Hepatic stellate cell (primary cell): ENCODE measurements at places on chromosomes 11 and 22.

DNA sequence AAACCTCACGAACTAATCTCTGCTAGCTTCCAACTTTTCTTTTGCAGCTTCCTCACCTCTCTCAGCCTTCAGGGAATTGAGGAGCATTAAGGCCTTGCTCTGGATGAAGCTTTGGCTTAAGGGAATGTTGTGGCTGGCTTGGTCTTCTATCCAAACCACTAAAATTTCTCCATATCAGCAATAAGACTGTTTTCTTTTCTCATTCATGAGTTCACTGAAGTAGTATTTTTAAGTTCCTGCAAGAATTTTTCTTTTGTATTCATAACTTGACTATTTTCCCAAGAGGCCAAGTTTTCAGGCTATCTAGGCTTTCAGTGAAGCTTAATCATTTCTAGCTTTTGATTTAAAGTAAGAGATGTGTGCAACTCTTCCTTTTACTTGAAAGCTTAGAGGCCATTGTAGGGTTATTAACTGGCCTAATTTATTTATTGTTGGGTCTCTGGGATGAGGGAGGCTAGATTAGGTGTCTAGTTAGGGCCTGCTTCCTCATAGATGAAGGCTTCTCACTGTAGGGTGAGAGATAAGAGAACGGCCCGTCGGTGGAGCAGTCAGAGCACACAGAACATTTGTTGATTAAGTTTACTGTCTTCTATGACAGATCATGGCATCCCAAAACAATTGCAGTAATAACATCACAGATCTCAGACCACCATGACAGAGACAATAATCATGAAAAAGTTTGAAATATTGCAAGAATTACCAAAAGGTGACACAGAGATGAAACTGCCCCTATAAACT lies 33.2 kb downstream of the CSF2RB start:
- no peak for DNase-seq

DNA sequence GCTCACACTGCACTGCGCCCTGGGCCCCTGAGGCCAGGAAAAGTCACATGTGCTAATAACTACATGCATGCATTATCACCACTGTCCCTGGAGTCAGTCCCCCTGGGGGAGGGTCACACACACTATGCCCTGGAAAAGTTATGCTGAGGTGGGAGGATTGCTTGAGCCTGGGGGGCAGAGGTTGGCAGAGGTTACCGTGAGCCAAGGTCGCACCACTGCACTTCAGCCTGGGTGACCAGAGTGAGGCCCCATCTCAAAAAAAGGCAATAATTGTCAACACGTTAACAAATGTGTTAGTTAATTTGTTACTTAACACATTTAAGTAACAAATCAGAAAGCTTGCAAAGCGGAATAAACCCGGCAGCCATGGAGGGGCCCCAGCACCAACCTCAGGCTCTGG lies 13.3 kb upstream of the SEC14L6 start:
- DNase-seq: no peak

- DNase-seq: no peak
These were observed 25.3 kb upstream of the CSNK2A3 start for GRCh38 chr11:11378184-11378940.

- DNase-seq: no peak
These were observed 11.6 kb downstream of the CD59 start for GRCh38 chr11:33724644-33725035.

- no peak for DNase-seq
These were observed 6.4 kb downstream of the ELF5 start for GRCh38 chr11:34507156-34507555.

- DNase-seq: no peak
These were observed 9.9 kb downstream of the OVCH2 start for GRCh38 chr11:7696424-7696823.

GRCh38 chr22:29434288-29434687 lies 4.1 kb upstream of the RFPL1 start:
- no peak for DNase-seq

DNA sequence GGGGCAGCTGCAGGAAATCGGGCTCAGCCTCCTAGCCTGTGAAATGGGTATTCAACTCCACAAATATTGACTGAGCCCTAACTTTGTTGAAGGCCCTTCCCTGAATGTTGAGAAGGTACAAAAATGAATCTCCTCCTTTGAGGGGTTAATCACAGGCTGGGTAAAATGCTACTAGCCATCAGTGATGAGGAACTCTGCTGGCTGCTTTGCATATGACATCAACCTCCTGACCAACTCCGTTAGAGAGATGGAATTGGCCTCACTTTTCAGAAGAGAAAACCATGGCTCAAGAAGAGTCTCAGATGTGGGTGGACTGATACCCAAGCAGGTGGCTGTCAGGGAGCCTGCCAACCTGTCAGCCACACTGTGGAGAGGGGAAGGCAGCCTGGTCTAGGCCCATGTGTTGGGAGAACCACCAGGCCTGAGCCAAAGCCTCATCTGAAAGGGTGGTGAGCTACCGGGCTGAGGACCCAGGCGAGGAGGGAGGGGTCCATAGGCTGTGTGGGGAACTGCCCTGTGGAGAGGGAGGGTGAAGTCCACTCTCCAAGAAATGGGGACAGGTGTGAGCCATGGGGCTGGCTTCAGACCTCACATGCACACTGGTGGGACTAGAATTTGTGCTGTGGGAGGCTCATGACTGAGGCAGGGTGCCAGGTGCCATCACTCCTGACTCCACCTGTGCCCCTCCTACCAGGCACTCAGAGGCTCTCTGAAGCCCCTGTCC lies 11.8 kb downstream of the CDCA5 start:
- DNase-seq: no peak

- DNase-seq: no peak
These were observed 18.1 kb downstream of the DRD4 start for GRCh38 chr11:655036-655726.

- no peak for DNase-seq
These were observed 6.3 kb downstream of the FDX1 start for GRCh38 chr11:110435780-110436717.

- peak; percentile 70 for DNase-seq
These were observed 23.8 kb downstream of the LRRC10B start for GRCh38 chr11:61532134-61533038.

DNA sequence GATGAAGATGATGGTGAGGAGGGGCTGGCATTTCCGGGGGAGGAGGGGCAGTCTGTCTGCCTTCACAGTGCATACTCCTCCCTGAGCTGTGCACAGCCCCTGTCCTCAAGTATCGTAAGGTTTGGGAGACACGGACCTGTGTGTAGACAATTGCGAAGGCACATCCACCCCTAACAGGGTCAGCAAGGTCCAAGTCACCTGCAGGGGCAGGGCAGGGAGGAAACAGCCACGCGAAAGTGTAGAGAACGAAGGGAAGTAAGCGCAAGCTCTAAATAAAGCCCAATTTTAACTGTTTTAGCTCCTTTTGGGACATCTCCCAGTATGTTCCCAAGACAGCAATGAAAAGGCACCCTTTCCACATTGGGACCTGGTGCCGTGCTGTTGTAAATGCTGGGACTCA lies 448.2 kb downstream of the TBC1D22A start:
- DNase-seq: no peak

- peak; percentile 34 for DNase-seq
These were observed 3.9 kb upstream of the VSIG10L2 start for GRCh38 chr11:125941619-125942611.

DNA sequence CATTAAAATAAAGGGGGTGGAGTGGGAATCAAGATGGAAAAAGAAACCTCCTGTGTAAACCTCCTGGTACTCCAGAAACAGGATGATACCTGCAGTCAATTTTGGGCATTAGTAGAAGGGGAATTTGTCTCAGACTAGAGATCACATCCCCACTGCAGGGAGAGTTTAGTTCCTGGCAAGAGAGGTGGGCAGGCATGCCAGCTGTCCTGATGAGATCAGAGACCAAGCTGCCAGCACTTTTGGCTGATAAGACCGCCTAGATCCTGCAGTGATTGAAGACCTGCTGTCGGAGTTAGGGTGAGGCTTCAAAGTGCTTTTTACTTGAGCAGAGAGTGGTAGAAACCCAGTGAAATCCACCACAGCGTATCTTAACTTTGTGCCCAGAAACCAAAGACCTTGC lies 29.7 kb upstream of the NELL1 start:
- DNase-seq: no peak

GRCh38 chr11:84022201-84022600 lies 736.0 kb upstream of the CCDC90B start:
- no peak for DNase-seq

- no peak for DNase-seq
These were observed 1.5 kb downstream of the VPREB3 start for GRCh38 chr22:23752750-23753149.

- DNase-seq: no peak
These were observed 87.6 kb upstream of the OR9Q1 start for GRCh38 chr11:57936050-57936418.

DNA sequence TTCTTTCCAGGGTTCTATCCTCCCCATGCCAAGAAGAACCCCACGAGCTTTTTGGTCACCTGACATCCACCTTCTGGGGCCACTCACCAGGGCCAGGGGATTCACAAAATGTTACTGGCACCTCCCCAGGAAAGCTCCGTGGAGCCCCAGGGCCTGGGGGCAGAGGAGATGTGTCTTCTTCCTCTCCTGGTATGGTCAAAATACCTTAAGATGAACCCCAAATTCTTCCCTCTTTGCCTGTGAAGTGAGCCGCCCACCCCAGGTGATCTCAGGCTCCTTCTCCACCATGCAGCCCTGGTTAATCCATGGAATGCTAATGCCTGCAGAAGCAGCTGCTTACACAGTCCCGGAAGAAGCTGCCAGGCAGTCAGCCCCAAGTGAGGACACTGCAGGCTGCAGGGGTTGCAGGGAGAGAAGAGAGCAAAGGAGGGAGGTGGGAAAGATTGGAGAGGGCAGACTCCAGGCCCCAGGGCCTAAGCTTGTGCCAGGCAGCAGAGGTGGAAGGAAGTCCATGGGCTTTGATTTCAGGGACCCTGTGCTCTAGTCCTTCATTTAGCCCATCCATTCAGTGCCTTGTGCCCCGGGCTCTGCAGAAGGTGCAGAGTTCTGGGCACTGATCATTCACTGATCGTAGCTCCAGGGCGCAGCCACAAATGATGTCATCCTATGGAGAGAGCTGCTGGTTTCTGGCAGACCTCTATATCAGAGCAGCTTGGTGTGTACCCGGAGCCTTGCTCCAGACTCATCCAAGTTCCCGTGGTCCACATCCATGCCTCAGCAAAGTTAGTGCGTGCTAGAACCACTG lies 127.9 kb upstream of the NECTIN1 start:
- DNase-seq: no peak

DNA sequence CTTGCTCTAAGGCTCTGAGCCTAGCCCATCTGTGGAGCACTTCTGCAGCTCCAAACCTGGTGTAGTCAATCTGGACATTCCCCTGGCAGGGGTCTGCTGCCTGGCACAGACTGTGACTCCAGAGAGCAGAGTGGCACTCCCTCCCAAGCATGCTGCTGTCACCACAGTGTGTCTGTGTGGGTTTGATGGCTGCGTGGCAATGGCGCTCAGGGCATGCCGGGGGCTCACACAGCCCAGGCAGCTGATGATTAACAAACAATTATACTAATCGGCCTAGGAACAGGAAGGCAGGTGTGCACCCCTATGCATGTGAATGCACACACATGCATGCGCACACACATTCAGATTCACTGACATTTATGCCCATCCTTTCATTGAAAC lies 9.0 kb upstream of the NECTIN1 start:
- DNase-seq: no peak

DNA sequence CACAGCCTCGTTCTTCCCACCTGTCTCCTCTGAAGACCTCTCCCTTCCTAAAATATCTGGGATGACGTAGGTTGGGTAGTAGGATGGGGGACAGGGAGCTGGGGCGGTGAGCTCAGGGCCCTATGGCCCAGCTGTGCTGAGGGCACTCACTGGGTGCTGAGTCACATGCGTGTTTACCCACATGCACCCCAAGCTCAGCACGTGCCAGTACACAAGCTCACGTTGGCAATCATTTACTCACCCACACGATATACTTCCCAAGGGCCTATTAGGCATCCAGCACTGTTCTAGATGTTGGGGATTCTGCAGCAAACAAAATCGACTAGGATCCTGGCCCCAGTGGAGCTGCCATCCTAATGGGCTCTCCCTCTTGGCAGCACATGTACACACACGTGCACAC lies 28.7 kb downstream of the ARAP1 start:
- DNase-seq: no peak

DNA sequence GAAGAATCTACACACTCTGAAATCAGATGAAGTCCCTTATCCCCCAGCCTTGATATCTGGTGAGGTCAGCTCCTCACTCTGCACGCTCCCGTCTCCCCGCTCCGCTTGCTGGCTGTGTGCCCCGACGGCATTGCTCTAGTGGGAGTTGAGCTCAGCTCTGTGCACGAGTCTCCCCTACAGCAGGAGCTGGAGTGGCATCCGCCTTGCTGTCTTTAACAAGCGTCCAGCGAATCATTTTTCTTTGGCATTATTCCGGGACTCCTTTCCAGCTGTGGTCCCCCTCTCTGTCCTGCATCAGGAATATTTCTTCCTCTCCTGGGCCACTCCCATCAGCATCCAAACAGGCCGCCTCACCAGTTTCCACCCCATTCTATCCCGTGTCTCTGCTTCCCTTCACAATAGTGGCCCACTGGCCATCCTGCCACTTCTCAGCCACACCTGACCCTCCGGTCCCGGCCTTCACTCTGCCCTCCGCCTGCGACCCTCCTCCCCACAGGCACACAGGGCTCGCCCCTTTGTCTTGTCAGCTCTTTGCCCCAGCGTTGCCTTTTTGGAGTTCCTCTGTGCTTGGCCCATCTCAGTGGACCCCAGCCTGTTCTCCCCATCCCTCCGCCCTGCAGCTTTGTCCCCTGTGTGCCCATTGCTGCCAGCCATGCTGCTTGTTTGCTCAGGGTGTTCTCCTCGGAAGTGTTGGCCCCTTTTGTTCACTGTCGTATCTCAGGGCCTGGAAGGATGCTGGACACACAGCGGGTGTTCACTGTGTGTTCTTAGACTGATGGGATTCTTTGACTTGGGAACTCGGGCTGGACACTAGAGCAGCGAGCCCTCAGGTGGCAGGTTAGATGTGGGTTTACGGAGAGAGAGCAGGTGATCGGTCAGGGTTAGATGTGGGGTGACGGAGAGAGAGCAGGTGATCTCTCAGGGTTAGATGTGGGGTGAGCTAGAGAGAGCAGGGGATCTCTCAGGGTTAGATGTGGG lies 441.8 kb downstream of the TBC1D22A start:
- DNase-seq: no peak

DNA sequence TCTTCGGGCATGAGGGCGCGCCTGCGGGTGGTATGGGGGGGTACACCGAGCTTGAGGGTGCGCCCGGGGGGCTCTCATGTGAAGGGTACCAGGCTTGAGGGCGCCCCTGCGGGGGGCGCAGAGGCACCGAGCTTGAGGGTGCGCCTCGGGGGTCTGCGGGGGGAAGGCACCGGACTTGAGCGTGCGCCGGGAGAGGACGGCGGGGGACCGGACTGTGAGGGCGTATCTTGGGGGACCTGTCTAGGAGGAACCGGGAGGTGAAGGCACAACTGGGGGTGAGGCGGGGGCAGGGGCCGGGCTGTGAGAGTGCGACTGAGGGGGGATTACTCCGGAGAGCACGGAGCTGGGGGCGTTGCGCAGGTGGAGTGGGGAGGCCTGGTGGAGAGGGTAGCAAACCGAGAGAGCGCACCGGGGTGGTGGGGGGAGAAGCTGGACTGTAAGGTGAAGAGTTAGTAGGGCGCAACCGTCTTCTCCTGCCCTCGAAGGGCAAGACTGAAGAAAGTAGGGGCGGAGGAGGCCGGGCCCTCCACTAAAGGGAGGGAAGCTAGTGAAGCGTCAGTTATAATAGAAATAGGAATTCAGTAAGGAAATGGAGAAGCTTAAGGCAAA lies 1.1 kb upstream of the DDX6 start:
- DNase-seq: peak; percentile 22
